ENCODE measurements at places on chromosomes 11 and 22. TPM values are rescaled to one million over a fixed set of nuclear protein-coding genes. Genes with fewer than 3 reads are reported as not detected.

GRCh38 chr11:71129624-71130023 lies 122.8 kb downstream of the SHANK2 start:
- H3K4me1 ChIP-seq, result no peaks in the 10 kb centered on the region
- H3K27ac ChIP-seq, result no peak overlapping the region
- H3K4me3 ChIP-seq, result no peak overlapping the region
- no peaks in the 10 kb centered on the region for H3K27me3 ChIP-seq
- DNase-seq, result peak; percentile 24
- H3K36me3 ChIP-seq, result no peaks in the 10 kb centered on the region

DNA sequence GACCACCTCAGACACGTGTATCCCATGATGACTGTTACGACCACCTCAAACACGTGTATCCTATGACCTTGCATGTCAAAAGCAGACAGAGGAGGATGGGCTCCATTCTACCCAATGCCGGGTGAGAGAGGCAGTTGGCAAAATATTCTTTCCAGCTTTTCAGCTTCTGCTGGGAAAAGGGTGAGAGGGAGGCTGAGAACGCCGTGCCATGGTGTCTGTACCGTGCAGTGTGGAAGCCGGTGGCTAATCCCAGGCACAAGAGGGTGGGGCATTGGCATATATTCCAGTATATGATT lies 1478.4 kb downstream of the TBC1D22A start:
- peaks cover 36% of the 10 kb centered on the region for H3K27me3 ChIP-seq
- no peak overlapping the region for H3K27ac ChIP-seq
- peak; percentile 30 for DNase-seq
- H3K4me3 ChIP-seq, result no peak overlapping the region

- H3K27ac ChIP-seq, result no peak overlapping the region
- no peaks in the 10 kb centered on the region for H3K36me3 ChIP-seq
- peaks cover 41% of the 10 kb centered on the region for H3K4me1 ChIP-seq
Observed at GRCh38 chr22:49856343-49856742, 2.7 kb downstream of the ZBED4 start.

GRCh38 chr11:95732930-95733602 lies 56.5 kb downstream of the FAM76B start:
- no peak overlapping the region for H3K4me3 ChIP-seq
- peaks cover 7% of the 10 kb centered on the region for H3K4me1 ChIP-seq
- H3K27me3 ChIP-seq, result no peaks in the 10 kb centered on the region
- no peak overlapping the region for H3K27ac ChIP-seq

GRCh38 chr11:3106736-3107524 lies 49.7 kb upstream of the CARS1 start:
- H3K4me1 ChIP-seq, result peaks cover 4% of the 10 kb centered on the region
- no peak for DNase-seq
- peaks cover 31% of the 10 kb centered on the region for H3K36me3 ChIP-seq
- no peaks in the 10 kb centered on the region for H3K27me3 ChIP-seq
- H3K27ac ChIP-seq, result no peak overlapping the region

DNA sequence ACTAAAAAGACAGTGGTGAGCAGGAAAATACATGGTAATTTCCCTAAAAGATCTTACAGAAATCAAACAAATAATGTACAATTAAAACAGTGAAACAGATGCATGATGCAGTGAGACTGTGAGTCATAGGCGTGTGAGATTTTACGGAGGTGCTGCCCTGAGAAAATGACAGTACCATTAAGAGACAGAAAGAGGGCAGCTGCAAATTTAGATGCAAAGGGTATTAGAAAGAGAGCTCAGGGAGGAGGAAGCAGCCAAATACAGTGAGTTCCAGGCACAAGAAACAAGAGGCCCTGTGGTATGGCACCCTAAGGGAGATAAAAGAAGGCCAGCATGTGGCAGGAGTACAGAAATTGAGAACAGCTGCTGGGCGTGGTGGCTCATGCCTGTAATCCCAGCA lies 88.5 kb upstream of the FIBIN start:
- H3K27me3 ChIP-seq, result no peaks in the 10 kb centered on the region
- no peak overlapping the region for H3K4me3 ChIP-seq
- H3K27ac ChIP-seq, result no peak overlapping the region
- H3K36me3 ChIP-seq, result no peaks in the 10 kb centered on the region
- no peak for DNase-seq

FSHB gene
- not detected for polyA plus RNA-seq
